ENCODE measurements at places on chromosomes 4 and X. TPM values are rescaled to one million over a fixed set of nuclear protein-coding genes. Genes with fewer than 3 reads are reported as not detected.

The CT45A5 gene
- not detected for total RNA-seq

GRCh38 chrX:45860450-45860849 is 659.8 kb upstream of the DIPK2B start:
- DNase-seq = no peak

- no peak for DNase-seq
Measured at GRCh38 chr4:2266181-2266580, 4.3 kb upstream of the MXD4 start.

GRCh38 chr4:150385606-150386005 is 196.3 kb upstream of the MAB21L2 start:
- no peak for DNase-seq

DNA sequence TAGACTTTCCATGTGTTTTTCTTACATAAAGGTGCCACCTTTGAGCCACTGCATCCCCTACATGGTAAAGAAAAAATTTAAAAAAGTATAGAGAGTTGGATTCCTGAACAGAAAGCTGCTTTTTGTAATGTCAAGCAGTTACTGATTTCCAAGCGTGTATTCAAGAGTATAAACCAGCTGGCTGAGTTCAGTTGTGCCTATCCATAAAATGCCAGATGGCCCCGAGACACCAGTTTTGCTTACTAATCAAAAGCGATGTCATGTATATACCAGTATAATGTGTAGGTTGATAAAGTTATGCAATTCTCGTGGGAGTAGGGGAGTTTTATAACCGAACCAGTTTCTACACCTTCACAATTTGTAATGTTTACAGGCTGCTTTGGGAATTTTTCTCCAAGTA is 26.2 kb upstream of the PNPLA4 start:
- DNase-seq = no peak

GRCh38 chrX:12412561-12412960 is 274.3 kb downstream of the FRMPD4 start:
- no peak for DNase-seq

DNA sequence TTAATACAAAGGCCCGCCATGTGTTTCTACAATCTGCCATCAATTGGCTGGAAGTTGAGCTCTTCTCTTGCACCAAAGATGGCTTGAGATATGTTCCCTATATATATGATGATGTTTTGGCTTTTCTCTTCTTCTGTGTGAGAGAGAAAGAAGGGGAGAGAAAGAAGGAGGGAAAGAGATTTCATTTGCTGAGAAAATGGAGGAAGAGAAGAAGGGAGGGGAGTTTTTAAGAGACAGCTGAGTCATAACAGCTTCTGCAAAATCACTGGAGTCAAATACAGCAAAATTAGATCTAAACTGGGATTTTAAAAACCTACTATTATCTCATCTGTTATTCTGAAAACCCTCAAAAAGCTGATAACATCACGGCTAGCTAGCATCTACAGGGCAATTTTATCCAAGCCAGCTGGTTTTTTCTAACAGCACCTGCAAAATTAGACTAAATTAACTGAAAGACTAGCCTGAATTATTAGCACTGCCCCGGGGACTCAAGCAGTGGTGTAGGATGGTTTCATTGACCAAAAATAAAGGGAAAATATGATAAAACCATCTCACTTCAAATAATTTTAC is 647.6 kb upstream of the ACTRT1 start:
- no peak for DNase-seq

DNA sequence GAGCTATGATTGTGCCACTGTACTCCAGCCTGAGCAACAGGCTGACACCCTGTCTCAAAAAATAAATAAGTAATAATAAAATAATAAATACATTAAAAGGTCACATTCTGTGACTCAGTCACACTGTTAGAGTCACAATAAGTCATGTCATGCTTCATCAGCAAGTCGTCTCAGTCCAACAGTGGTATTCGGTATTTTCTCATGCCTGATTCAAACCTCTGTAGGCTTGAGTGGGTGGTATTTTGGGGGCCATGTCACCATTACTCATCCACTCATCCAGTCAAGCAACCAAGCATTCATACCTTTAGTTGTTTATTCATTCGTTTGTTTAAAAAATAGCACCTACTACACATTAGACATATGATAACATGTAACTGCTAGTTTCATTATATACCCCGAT is 46.9 kb downstream of the SUPT20HL2 start:
- DNase-seq = no peak

GRCh38 chr4:172996571-172997216 is 171.9 kb upstream of the GALNT7 start:
- no peak for DNase-seq

GRCh38 chrX:11952176-11952720 is 186.0 kb upstream of the FRMPD4 start:
- no peak for DNase-seq

- no peak for DNase-seq
Measured at GRCh38 chr4:168837922-168838321, 172.1 kb downstream of the CBR4 start.

Measured in CD4-positive, alpha-beta T cell (primary cell).